Stimulated activated CD4-positive, alpha-beta T cell treated with anti-CD3 and anti-CD28 coated beads, Interleukin-12 subunit alpha, Interleukin-12 subunit beta, amount 100 ng/mL, for 4 hours (primary cell): ENCODE measurements at places on chromosomes 16 and 17.
A peak's percentile ranks its signal among the peaks of the same experiment; 100 is the strongest.

- DNase-seq = no peak
Measured at GRCh38 chr16:56631832-56632155, 665 bp upstream of the MT1M start.

- DNase-seq = no peak
Measured at GRCh38 chr16:22402191-22402590, 27.8 kb upstream of the CDR2 start.

DNA sequence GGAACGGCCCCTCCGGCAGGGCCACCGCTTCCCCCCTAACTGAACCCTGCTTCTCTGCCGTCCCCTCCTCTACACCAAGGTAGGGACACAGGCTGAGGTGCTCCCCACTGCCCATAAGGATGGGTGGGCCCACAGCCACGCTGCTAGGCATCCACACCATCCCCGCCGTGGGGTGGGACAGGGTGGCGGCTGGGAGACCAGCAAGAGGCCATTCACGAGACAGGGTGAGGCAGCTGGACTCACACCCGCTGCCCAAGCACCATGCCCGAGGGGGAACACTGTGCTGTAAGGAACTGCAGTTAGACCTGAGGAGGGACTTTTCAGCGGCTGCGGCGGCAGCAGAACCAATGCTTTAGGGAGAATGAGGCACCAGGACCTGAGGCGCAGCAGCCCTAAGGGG, 47.5 kb upstream of the RRN3 start:
- DNase-seq = no peak

DNA sequence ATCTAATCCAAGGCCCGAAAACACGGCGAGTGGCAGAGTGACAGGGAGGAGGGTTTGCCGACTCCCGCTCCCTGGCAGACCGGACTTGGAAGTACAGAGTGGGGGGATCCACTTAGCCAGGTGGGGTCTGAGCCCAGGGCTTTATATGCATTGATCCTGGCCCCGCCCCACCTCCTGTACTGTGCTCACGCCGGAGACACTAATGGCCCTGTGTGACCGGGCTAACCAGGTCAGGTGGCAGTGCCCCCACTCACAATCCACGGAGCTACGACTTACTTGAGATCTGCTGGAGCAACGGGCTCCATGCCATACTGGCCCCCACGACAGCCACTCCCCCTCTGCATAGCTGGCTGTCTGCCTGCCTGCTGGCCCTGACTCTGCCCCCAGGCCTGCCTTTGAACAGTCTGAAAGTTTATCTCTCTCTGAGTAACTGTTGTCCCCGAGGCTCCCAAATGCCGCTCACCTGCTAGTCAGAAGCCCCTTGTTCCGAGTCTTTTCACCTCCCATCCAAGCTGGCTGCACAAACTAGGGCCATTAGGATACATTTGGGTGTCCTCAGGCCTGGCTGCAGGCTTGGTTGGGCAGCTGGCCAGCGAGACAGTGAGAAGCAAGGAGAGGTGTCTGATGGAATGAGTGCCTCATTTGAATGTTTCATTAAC, 28.0 kb downstream of the CACNA1G start:
- no peak for DNase-seq

- no peak for DNase-seq
Measured at GRCh38 chr17:2542456-2542855, 30.8 kb upstream of the METTL16 start.

DNA sequence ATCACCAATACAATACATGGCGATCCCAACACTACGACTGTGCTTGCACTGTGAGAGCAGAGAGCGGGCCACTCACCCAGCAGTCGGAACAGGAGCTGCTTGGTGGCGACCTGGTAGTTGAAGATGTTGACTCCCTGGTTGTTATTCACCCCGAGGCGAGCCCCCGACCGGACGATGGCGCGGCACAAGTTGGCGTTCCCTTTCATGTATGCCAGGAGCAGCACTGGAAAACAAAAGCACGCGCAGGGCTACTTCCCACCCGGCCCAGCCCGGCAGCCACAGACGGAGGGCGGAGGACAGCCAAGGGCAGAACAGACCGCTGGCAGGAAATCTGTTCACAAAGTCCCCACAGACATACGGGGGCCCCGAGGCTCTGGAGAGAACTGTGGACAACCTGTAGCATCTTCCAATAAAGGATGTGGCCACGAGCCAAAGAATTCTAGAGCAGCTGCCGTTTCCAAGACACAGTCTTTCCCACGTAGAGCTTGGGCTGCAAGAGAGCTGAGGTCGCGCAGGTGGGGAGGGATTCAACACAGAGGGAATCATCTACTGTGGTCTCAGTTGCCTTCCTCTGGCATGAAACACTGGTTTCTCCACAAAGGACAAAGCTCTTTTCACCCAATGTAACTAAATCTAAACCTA, 27.8 kb downstream of the CYB5D2 start:
- DNase-seq = no peak

DNA sequence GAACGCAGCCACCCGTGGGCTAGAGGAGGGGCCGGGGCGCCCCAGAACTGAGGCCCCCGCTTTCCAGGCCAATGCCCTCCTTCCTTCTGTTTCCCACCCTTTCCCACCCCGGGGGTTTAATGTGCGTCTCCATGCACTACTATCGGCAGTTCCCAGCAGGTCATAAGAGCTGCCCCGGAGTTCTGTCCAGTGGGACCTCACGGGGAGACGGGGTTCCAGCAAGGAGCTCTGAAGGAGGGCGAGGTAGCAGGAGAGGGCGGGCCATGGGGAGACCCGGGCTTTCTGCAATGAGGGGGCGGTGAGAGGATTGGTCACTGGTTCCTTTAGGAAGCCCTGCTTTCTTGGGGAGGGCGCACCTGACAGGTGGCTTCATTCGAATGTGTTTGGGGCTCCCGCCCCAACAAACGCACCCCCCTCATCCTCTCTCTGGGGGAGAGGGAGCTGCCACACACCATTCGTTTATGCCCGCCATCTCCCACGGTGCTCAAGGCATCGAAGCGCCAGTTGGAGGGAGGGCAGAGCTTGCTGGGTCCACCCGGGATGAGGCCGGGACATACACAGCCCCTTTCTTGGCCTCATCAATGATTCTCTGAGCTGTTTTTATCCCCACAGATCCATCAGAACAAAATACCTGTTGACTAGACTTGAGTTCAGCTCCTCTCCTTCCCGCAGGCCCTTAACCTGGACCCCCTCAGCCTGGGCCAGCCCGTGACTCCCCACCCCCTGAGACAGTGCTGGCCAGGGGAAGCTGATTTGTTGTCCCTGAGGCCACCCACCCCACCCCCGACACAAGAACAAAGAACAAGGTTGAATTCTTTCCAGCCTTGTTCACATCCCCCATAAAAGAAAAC, 44.1 kb downstream of the SLC7A5 start:
- DNase-seq = no peak

DNA sequence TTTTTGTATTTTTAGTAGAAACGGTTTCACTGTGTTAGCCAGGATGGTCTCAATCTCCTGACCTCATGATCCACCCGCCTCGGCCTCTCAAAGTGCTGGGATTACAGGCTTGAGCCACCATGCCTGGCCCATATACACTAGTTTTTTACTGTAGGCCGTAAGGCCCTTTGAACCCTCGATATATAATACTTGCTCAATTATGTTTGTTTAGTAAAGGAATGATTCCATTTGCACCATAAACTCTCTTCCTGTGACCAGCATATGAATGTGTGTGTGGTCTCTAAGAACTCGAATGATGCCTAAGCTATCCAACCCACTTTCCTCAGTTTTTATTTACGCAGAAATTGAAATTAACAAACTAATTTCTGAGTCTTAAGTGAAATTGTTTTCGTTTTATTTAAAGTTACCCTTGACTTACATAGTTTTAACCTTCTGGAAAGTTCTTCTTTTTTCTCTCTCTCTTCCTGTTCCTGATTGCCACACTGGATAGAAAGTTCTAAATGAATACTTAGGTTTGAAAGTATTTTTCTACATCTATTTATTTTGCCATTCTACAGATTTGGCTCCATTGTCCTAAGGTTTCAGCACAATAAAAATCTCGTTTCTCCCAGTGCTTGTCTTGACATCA, 37.9 kb downstream of the PIGL start:
- no peak for DNase-seq

- no peak for DNase-seq
Measured at GRCh38 chr17:72171703-72172667, 51.2 kb downstream of the SOX9 start.

DNA sequence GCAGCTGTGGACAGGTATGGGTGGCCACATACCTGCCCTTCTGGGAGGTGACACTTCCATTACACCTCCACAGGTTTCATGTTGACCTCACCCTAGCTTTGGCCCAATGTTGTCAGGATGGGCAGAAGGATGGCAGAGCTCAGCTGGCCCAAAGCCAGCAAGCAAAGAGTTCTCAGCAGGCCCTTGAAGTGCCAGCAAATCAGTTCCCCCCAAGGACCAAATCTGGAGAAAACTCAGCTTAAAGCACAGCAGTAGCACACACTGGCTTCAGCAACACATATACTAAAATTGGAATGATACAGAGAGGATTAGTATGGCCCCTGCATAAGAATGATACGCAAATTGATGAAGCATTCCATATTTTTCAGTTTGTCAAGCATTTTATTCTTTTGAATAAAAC, 13.4 kb downstream of the ARL4D start:
- no peak for DNase-seq

- no peak for DNase-seq
Measured at GRCh38 chr17:30236766-30237165, 1.3 kb upstream of the SLC6A4 start.

DNA sequence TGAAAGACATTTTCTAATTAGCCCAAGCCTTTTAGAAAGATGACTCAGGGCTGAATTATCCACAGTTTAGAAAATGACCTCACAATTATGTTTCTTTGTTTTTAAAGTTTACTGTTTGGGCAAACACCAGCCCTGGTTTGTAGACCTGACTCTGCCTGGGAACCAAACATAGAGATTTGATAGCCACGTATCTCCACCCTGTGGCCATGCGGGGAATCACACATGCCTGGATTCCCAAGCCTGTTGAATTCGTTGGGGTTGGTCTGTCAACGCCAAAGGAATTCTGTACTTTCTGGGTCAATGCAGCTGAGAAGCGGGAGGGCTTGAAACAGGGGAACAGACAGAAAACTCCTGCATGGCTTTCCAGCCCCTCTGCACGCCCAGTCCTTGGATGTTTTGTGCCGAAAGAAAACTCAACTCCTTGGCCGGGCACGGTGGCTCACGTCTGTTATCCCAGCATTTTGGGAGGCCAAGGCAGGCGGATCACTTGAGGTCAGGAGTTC, 26.9 kb downstream of the CD300A start:
- DNase-seq = peak; percentile 69

DNA sequence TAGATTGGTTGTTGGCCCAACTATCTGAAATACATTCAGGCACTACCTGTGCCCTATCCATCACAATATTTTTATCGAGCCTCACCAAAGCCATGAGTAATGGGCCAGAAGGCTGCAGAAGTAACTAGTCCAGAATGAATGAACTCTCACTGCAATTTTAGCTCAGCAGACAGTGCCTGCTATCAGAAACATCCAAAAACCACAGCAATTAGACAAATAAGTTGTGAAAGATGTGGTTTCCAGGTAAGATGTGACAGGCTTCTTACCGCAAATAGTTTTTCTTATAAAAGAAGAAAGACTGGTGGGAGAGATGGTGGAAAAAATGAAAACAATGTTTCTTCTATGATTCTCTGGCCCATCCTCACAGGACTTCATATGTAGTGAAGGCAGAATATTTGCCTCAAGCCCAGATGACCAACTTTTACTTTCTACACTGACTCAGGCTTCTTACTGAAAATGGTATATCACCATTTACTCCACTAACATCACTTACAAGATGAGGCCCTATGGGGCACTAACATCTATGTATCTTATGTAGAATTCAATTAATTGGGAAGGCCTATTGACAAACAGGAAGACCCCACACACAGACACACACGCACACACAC, 9.8 kb upstream of the RFFL start:
- DNase-seq = no peak

- DNase-seq = no peak
Measured at GRCh38 chr16:72997141-72997542, 50.8 kb downstream of the ZFHX3 start.

- DNase-seq = no peak
Measured at GRCh38 chr16:53219795-53220454, 165.1 kb downstream of the CHD9 start.

- peak; percentile 85 for DNase-seq
Measured at GRCh38 chr17:42180922-42181850, at the start of gene KCNH4. TSS of gene KCNH4 (minus strand) at chr17:42181142. CDS start at chr17:42180945, 197 bp downstream.

GRCh38 chr16:752007-752312, 8.6 kb upstream of the MSLN start:
- no peak for DNase-seq

DNA sequence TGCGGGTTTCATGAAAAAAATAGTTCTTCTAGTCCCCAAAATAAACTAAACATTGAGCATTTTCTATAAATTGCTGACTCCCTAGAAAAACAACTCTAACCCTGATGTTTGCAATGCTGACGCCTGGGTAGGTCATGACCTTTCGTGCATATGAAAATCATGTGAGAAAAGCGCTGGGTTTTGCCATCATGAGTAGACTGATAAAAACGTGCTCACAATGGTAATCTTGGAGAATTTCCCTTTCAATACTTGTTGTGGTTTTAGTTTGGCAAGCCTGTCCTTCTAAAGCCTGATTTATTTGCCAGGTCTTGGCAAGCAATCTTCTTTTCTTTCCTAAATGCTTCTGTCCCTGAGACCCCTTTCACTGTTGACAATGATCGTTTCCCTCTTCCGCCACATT, 4.0 kb upstream of the CLEC10A start:
- DNase-seq = no peak

DNA sequence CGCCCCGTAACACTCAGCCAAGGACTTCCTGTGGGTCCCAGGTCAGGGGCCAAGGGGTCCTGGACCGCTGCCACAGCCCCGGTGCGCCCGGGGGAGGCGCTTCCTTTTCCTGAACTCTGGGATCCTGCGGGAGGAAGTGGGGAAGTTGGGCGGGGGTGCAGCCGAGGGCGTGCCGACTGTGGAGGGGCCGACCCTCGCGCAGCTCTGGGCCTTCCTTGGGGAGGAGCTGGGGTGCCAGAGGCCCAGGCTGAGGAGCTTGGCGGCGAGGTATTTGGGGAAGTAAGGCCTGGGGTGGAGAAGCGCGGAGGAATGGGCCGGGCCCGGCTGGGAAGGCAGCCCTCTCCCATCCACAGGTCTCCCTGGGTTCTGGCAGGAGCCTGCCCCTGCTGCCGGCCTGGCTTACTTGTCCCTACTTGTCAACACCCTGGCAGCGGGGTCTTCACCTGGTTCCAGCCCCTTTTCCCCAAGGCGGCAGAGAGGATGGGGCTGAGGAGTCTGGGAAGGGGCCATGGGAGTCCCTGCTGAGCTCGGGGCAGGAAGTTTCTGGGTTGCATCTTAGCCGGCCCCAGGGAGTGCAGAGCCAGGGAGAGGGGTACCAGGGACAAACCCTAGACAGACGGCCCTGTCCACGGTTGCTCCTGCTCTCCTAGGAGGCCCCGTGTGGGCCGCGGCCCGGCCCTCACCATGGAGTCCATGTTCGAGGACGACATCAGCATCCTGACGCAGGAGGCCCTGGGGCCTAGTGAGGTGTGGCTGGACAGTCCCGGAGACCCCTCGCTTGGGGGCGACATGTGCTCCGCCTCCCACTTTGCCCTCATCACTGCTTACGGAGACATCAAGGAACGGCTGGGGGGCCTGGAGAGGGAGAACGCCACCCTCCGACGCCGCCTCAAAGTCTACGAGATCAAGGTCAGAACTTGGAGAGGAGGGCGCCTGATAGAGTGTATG, 1.7 kb downstream of the TBKBP1 start:
- DNase-seq = no peak

GRCh38 chr16:25257956-25258860, 563 bp upstream of the ZKSCAN2 start:
- peak; percentile 75 for DNase-seq
